ENCODE measurements at places on chromosomes 11 and 22. TPM values are rescaled to one million over a fixed set of nuclear protein-coding genes. Genes with fewer than 3 reads are reported as not detected.

KCNK7 gene
- 0.93 TPM for total RNA-seq

P2RY6 gene
- 6.2 TPM for total RNA-seq

MSANTD4 gene
- total RNA-seq: 8.9 TPM

MICALL1 gene
- total RNA-seq: 17.4 TPM

OPCML gene
- total RNA-seq: not detected

NAALAD2 gene
- not detected for total RNA-seq

ST14 gene
- 0.05 TPM for total RNA-seq

HDHD5 gene
- 44.7 TPM for total RNA-seq
